ENCODE measurements at places on chromosomes 6 and 20.

GRCh38 chr20:1060985-1061384 is 57.4 kb upstream of the PSMF1 start:
- no peak for ATAC-seq

- ATAC-seq: no peak
Observed at GRCh38 chr6:105769987-105770386, 316.1 kb upstream of the PRDM1 start.

DNA sequence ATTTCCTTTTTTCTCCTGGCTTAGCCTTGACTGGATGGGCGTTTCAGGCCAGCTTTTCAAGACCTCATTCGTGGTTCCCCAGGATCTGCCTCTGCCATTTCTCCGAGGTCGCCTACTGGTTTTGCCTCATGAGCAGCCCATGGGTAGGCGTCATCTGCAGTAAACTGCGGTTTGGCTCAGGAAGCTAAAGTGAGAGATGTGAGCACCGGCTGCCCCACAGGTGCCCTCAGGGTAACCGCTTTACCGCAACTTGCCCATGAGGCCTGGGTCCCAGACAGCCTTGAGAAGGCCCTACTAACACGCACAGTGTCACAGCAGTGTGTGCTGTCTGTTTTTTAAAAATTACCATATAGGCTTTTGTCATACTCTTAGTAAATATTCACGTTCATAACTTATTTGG is 53.4 kb upstream of the TBXT start:
- ATAC-seq: peak; percentile 55

DNA sequence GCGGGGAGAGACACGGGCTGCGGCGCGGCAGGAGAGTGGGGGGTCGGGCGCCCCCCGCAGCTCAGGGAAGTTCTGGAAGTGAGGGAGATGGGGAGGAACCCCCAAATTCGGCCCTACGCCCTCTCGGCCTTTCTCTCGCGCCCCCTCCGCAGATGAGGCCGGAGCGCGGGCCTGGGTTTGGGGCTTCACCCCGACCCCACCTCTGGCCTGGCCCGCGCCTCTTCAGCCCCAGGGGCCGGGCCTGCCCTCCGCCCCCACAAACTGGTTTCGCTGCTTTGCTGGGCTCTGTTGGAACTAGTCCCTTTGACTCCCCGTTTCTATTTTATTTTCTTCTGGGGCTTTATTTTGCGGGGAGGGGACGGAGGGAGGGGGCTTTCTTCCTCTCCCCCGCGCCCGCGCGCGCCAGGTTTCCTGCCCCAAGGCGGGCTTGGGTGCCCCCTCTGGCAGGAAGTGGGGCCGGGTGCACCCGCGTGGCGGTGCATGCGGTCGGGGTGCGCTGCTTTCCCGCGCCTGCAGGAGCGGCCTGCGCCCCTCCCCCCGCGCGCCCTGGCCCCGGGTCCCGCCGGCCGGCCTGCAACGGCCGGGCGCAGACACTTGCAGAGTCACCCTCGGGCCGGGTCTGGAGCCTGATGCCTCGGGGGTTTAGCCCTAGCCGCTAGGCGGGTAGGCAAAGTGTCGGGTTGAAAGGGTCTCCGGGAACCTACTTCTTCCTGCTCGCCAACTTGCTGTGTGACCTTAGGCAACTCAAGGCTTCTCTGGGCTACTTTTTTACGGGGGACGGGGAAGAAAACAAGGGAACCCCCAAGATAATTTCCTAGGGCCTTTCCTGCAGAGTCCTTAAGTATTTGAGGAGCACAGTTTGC is 1.3 kb downstream of the HMGA1 start:
- ATAC-seq: peak; percentile 6

DNA sequence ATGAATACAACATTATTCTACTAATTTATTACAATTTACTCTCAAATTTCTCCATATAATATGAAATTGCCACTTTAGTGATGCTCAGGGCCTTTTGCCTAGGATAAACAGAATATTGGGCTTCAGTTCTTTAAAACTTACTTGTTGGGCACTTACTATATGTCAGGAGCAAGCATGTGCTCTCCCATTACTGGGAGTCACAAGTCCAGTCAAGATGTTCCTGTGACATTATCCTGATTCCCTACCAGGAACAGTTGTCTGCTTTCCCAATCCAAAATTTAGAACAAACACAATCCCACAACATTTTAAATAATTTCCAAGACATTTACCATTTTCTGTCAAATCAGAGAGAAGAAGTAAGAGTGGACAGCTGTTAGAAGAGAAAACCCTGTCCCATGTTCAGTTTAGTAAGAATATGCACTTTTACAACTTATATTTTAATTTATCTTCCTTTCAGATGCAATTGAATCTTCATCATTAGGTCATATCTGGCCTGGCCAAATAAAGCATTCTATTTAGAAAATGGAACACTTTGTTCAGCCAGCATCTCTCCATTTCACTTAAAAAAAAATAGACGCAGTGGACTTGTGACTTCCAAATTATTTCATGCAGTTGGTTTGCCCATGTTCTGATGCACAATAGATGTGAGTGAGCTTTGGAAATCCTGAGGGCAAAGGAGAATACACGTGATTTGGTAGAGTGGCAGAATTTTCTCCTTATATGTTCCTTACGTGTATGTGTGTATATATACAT is 159.8 kb downstream of the CLIC5 start:
- ATAC-seq: no peak

GRCh38 chr6:148934961-148935360 is 188.1 kb downstream of the UST start:
- ATAC-seq: no peak
